NCI-H748 treated with DMSO at 0.1 percent for 48 hours (cell line): ENCODE measurements at places on chromosomes 11 and 22.

- DNase-seq = no peak
Measured at GRCh38 chr11:74877132-74877531, 71.8 kb downstream of the XRRA1 start.

GRCh38 chr11:85974122-85974521 lies 94.8 kb downstream of the PICALM start:
- DNase-seq = no peak

- DNase-seq = no peak
Measured at GRCh38 chr22:30701872-30702271, 7.2 kb downstream of the OSBP2 start.

DNA sequence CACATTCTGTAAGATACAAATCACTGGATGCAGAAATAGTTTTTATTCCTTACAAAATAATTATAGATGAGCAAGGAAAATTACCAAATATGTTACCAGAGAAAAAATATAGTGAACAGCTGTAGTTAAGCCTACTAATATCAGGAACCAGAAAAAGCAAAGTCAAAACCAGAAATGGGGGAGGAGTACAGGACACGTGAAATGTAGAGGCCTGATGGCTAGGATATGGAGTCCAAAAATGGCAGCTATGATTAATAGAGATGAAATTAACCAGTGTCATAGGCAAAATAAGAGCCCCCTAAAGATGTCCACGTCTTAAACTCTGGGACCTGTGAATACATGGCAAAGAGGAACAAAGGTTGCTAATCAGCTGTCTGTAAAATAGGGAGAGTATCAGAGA lies 34.1 kb downstream of the MRE11 start:
- DNase-seq = no peak

DNA sequence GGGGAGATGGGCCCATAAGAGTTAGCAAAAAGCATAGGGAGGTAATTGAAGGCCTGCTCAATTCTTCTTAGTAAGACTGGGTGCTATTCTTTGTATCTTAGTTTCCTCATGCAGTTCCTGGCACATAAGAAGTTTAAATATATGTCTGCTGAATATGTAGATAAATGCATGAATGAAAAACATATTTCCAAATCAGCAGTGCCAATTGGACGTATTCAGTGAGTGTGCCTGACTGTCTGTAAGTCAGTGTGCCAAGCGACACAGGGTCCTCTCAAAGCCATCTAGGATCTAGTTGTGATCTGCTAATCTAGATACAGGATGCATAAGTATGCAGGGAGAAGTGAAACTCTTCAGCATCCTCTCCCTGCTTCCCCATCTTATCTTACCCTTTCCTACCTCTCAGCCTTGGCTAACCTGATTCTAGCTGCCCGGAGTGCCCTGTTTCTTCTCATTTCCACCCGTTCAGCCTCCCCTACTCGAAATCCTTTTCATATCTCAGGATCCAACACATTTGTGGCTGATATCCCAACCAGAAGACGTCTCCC lies 91.1 kb upstream of the SORL1-AS1 start:
- DNase-seq = no peak

- peak; percentile 18 for DNase-seq
Measured at GRCh38 chr11:85627332-85627997, at the start of gene DLG2. DLG2 (minus strand) TSS chr11:85627344.

DNA sequence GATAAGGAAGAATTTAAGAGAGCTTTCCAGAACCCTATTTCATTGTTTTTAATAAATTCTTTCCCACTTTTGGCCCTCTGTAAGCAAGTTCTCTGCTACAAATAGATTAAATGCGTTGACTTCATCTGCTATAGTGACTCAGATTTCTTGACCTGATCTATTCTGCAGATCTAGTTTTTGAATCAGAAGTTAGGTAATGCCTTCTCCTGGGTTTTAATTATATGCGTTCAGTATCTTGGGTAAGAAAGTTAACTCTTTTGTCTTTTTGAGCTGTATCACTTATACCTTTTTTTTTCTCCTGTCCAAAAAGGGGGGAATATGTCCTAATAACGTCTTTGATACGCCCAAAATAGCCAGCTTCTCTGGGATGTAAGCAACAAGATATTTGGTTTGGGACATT lies 2.4 kb upstream of the HEPHL1 start:
- DNase-seq = no peak

- no peak for DNase-seq
Measured at GRCh38 chr22:44410451-44410991, 87.5 kb downstream of the RTL6 start.

DNA sequence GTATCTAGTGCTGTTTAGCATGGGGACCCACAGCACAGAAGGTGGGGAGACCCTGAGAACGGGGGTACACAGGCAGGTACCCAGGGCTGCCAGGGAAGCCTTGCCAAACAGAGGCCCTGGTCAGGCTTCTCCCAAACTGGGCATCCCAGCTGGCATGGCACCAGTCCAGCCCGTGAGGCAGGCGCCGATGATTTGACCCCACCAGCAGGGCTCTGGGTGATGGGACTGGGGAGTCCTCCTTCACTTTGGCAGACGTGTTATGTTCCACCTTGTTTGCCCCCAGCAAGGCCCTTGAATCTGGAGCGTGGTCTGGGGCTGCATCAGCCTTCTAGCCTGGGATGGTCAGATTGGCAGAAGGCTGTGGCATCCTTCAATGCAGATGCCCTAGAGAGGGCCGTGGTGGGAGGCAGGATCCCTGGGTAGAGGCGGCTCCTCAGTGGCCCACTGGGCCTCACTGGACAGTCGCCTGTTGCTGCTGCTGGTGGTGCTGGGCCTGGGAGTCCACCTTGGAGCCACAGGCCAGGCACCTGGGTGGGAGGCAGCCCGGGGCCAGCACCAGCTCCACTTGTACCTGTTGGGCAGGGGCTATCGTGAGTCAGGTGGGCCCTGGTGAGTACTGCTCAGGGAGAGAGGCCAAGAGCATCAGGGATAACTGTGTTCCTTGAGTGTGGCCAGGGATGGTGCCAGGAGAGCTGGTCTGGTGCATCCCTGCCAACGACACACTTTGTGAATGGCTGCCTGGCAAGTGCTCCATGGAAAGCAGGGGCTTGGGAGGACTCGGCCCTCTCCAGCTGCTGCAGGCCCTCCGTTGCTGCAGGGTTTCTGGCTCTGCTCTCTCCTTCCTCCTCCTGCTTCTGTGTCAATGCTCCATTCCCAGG lies 3.3 kb downstream of the ADORA2A start:
- no peak for DNase-seq

- no peak for DNase-seq
Measured at GRCh38 chr11:2903672-2904011, 18.1 kb upstream of the CDKN1C start.

DNA sequence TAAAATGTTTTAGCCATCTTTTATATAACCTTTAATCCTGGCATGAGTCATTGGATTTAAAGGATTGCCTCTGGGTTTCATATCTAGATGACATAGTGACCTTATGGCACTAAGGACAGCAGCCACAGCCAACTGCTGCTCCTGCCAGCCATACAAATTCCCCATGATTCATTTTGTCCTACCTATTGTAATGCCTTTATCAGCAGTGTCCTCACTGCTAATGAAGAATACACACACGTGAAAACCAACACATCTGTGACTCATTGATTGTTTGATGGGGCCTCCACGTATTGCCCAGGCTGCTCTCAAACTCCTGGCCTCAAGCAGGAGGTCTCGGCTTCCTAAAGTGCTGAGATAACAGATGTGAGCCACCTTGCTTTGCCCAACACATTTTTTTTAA lies 1.8 kb downstream of the LDHAL6A start:
- DNase-seq = no peak

DNA sequence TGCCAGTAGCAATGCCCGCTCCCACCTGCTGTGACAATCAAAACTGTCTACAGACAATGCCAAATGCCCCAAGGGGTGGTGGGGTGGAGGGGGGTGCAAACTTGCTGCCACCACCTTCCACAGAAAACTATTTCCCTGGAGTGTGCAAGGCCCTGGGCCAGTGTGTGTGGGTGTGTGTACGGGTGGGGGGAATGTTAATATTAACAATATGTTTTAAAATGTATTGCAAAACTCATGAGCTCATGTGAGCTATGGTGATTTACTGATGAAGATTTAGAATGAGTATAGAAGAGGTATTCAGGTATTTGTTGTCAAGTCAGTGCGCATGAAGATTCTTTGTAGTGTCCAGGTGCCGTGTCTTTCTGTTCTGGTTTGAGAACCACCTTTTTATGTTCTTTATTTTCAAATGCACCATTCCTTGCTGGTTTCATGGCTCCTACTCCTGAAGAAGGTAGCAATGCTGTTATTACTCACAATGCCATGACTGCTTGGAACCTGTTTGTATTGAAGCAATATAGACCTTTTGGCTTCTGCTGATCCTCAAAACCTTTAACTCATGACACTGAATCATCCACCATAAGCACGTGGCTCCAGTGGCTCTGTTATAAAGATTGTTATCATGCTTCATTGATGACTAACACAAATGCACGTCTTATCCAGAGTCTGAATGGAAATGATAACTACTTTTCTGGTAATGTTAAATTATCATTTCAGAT lies 29.9 kb upstream of the AQP11 start:
- DNase-seq = no peak

DNA sequence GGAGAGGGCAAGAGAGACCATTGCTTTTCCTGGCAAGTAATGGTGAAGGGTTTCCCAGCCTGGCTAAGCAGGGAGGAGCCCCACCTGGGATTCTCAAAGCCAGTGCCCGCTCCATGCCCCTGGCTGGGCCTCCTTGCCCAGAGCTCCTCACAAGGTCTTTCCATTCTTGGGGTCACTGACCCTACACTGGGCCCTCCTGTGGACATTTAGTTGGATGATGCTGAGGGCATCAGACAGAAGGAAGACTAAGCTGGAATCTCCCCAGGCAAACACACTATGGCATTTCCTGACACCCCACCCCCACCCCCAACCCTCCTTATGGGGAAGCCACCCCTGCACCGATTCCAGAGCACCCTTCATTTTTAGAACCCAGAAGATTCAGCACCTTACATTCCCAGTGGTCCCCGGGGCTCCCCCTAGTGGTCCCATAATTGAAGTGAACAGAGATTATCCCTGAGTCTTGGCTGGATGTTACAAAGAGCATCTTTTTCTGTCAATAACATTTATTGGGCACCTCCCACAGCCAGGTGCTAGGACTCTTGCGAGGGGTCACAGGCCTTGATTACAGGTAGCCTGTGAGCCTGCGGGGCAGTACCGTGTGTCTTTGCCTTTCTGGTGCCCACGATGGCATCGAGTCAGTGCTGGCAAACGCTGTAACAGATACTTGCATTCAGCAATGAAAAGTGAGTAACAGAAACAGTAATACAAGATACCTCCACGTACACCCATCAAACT lies 548.5 kb downstream of the BUD13 start:
- peak; percentile 17 for DNase-seq

- DNase-seq = no peak
Measured at GRCh38 chr11:86447763-86448480, 73.2 kb downstream of the CCDC81 start.

DNA sequence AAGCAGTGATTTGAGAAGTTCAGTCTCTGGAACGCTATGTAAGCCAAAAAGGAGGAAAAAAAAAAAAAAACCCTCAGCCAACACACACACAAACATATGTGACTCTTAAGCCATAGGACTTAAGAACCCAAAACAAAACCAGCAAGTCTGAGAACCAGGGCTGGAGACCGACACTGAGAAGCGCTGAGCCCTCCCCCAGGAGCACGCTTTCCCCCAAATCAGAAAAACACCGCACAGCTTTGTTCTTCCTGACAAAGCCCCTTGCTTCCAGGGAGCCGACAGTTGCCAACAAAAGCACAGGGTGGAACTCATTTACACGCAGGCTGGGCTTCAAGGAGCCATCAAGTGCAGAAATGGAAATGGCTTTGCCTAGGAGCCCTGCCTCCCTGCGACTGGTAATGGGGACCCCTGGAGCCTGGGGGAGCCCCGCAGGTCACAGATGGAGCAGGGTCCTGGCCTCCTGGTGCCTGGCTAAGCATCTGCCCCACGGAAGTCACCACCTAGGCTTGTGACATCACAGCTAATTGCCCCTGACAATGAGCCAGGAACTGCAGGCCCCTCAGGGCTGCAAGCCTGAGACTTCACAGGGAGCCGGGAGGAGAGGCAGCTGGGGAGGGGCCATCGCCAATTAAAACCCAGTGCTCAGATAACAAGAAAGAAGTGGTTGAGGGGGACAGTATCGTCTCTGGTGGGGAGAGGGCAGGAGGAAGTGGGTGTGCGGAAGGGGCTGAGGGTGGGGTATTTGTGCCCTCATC lies 66.9 kb downstream of the NFAM1 start:
- peak; percentile 17 for DNase-seq

GRCh38 chr11:9878936-9879335 lies 215.1 kb downstream of the SWAP70 start:
- DNase-seq = no peak

DNA sequence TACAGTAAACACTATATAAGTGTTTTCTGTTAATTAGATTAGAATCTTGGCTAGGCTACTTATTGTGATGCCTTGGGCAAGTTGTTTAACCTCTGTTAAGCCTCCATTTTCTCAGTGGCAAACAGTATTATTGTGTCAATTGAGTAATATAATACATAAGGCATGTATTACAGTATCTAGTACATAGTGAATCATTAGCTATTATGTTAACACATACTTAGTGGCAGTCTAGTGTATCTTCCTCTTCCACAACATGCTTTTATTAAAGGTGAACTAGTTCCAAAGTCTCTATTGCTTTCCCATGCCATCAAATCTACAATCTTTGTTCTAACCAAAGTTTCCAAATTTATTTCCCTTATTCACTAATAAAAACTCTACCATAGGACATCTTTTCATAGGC lies 200.9 kb downstream of the SOX6 start:
- no peak for DNase-seq

GRCh38 chr11:23932485-23932898 lies 564.4 kb upstream of the LUZP2 start:
- no peak for DNase-seq

DNA sequence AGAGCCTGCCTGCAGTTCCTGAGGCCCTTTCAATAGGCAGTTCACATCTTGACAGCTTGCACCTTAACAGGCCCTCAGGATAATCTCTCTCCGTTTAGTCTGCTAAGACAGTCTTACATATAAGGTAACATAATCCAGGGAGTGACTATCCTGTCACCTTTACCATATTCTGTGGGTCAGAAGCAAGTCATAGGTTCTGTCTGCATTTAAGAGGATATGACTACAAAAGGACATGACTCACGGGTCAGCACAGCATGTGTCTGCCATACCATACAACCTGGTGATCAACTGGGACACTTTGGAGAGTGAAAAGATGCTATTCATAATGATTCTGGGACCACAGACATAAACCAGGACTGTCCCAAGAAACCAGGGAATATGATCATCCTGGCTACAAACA lies 611.1 kb downstream of the SOX6 start:
- DNase-seq = no peak

DNA sequence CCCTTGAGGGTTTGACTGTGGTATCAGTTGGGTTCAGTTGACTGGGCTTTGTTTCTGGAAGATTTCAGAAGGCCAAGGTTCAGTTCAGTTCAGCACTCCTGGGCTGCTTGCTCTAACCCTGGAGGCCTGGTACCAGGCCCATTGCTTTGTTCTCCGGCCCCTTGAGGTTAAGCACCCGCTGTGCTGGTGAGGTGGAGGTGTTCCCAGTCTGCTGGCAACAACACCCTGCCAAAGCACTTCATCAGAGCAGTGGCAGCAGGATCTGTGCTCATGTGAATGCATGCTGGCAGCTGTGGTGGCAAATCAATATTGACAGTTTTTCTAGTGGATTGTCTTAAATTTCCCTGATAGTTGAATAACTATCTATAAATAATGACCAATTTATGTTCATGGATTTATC lies 3.8 kb upstream of the SCGB1D1 start:
- DNase-seq = no peak

GRCh38 chr11:47178737-47179654 lies 2.3 kb upstream of the ARFGAP2 start:
- DNase-seq = no peak
